C1 segment of cervical spinal cord (tissue), 14 donors: ENCODE measurements at places on chromosomes 12 and 14.

- DNase-seq = no peak
Measured at GRCh38 chr12:122921917-122922316, 26.0 kb upstream of the VPS37B start.

GRCh38 chr14:99234961-99235571 lies 36.9 kb downstream of the BCL11B start:
- DNase-seq = no peak

GRCh38 chr12:127893895-127894609 lies 372.9 kb upstream of the TMEM132C start:
- no peak for DNase-seq

GRCh38 chr14:49982082-49982481 lies 89.2 kb downstream of the ARF6 start:
- DNase-seq = no peak

- no peak for DNase-seq
Measured at GRCh38 chr14:100846309-100846859, 20.5 kb downstream of the MEG3 start.

GRCh38 chr14:68683326-68683725 lies 109.5 kb downstream of the ZFP36L1 start:
- DNase-seq = peak; percentile 16

GRCh38 chr12:110995016-110995415 lies 74.6 kb upstream of the MYL2 start:
- DNase-seq = no peak

- DNase-seq = no peak
Measured at GRCh38 chr12:50862316-50862715, 19.6 kb downstream of the TMPRSS12 start.

DNA sequence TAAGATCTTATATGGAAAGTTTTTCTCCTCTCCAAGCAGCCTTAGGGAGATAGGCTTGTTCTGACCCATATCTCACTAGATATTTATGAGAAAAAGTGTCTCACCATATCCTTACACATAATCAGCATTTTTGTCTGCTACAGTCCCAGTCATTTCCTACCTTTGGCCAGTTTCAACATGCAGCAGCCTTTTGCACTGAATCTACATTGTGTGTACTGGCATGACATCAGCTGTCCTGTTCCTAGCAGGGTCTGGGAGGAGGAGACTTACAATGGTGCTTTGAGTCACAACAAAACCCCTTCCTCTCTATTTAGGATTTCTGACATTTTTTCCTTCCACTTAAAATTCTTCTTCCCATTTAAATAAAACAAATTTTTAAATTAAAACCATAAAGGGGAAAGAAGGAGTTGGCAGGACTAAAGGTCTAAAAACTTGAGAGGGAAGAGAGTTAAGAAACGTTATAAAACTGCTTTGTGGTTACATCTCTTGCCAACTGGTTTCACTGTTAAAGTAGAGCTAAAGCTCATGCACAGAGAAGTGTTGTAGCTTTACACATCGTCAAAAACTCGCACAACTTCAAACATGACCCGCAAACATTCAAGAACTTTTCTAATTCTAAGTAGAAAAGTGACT lies 53.3 kb upstream of the CERS5 start:
- DNase-seq = no peak

GRCh38 chr14:92466059-92466458 lies 47.5 kb upstream of the RIN3 start:
- DNase-seq = no peak

GRCh38 chr14:90111895-90112534 lies 50.2 kb downstream of the KCNK13 start:
- no peak for DNase-seq

DNA sequence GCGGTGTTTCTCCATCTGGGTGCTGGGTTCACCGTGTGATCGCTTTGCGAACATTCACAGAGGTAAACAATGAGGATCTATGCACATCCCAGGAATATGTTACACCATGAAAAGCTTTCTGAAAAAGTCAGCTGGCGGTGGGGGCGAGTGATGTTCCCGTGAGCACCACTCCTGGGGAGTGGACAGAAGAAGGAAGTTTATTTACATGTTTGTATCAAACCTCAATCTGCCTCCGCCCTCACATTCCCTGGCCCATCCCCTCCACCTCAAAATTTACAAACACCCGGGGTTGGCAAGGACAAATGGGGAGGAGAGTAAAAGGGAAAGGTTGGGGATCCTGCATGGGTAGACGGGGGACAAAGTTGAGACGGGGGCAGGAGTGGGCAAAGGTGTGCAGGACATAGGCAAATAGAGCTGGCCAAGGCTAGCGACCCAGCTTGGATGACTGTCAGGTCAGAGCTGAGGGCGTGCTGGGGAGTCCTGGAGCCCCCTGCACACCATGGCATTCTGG lies 6.9 kb downstream of the TNFRSF1A start:
- peak; percentile 34 for DNase-seq

- no peak for DNase-seq
Measured at GRCh38 chr12:4954621-4955354, 45.1 kb downstream of the KCNA1 start.

GRCh38 chr12:67447180-67447579 lies 178.0 kb downstream of the CAND1 start:
- no peak for DNase-seq

DNA sequence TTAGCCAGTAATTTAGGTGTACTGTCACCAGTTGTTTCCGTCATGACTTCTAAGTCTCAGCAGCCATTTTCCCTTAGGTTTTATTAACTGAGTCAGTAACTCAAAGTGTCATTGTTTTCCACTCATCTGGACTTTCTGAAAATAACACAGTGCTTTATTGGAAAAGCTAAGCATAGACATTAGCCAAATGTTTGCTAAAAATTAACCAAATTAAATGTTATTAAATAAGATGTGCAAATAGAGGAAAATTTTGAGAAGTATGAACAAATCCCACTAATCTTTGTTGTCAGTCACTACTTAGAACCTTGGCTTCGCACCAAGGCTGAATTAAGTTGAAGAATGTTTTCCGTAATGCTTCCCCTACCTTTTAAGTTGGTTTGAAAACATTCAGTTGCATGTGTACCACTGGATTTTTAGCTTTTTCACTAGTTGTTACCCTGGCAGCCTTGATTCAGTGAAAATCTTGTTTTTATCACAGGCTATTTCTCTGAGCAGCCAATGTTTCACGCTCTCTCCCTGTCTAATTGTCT lies 43.0 kb downstream of the BORCS5 start:
- DNase-seq = no peak

DNA sequence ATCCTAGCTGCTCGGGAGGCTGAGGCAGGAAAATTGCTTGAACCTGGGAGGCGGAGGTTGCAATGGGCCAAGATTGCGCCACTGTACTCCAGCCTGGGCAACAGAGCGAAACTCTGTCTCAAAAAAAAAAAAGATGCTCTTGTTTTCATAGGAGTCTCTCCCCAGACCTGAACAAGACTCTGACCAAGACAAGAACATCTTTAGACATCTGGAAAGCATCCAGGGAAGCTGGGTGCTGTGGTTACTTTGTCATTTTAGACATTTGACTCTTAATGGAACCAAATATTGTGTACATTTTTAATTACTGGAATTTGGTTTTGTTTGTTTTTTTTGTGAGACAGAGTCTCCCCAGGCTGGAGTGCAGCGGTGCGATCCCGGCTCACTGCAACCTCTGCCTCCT lies 21.1 kb upstream of the ATF1 start:
- no peak for DNase-seq

GRCh38 chr12:80472911-80473500 lies 29.0 kb downstream of the PTPRQ start:
- no peak for DNase-seq

DNA sequence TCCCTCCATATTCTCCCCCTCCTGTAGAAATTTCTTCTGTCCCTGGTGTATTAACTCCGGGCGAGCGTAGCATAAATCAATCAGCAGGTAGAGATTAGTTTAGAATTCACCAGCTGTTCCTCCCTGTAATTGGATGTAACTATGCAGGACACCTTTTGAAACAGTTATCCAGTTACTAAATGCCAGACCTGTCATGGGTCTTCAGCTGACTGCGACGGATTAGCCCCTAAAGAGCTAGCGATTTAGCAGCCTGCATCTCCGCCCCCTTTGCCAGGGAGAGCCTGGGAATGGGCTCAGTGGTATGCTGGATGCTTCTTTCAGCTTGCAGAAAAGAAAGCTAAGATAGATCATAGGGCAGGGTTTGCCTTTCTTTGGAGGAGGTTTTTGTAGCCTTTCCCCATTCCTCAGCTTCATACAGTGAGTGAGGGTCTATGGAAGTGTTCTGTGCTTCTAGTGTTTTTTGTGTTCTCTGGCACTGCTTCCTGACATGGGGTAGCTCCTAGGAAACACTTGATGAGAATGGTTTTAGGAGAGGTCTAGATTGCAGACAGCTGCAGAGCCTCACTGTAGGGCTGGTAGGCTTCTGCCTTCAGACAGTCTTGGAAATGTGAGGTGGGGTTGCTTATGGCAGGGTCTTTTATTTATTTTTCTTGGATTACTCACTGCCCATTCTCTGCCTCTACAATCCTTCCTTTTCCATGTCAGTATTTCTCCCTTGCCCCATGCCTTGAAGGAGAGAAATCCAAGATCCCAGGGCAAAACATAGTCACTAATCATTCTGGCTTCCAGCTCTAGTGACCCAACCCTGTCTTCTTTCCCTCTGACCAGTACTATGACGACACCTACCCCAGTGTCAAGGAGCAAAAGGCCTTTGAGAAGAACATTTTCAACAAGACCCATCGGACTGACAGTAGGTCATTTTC lies 16.7 kb downstream of the COPZ1 start:
- no peak for DNase-seq

GRCh38 chr12:85182699-85183098 lies 97.3 kb upstream of the ALX1 start:
- DNase-seq = no peak

DNA sequence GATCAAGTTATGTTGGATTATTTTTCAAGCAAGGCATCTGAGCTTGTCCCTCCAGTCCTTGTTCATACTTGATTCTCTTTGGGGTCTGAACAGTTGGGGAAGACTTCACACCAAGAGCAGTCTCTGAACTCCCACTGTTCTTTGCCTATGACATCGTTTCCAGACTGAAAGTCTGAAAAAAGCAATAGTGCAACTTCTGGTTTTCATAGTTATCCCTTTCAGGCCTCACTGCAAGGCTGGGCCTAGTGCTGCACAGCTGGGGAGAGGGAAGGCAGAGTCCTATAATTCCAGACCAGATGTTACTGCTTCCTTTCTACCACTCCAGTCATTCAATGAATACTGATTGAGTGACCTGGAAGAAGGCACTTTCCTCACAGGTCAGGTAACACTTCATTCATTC lies 187.1 kb upstream of the CCND2 start:
- no peak for DNase-seq

GRCh38 chr14:23379366-23380196 lies 2.7 kb downstream of the CMTM5 start:
- peak; percentile 19 for DNase-seq

- DNase-seq = no peak
Measured at GRCh38 chr14:106174206-106174605, 647.8 kb downstream of the TMEM121 start.

DNA sequence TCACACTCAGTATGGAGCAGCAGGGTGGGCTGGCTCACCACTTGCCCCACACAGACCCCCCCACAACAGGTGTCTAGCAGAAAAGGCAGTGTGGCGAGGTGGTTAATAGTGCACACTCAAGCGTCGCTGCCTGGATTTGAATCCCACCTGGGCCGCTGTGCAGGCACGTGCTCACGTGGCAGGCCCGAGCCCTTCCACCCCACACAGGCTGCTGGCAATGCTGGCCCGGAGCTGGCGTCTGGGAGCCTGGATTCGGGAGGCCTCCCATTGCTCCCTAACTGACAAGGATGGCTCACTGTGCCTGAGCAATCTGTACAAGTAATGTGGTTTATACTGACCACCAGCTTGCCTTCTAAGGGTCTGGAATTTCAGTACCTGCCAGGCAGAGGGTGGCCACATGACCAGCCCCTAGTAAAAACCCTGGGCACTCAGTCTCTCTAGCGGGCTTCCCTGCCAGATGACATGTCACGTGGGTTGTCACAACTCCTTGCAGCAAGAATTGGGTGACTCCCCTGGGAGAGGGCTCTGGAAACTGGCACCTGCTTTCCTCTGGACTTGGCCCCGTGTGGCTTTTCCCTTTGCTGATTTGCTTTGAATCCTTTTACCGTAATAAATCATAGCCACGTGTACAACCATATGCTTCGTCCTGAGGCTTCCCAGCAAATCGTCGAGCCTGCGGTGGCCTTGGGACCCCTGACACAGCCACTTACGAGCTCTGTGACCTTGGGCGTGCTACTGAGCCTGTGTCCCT lies 72.8 kb downstream of the SCARB1 start:
- DNase-seq = no peak

- peak; percentile 95 for DNase-seq
Measured at GRCh38 chr14:26598081-26598671, 343 bp upstream of the NOVA1 start.

GRCh38 chr14:24913746-24914145 lies 136.2 kb downstream of the STXBP6 start:
- no peak for DNase-seq

DNA sequence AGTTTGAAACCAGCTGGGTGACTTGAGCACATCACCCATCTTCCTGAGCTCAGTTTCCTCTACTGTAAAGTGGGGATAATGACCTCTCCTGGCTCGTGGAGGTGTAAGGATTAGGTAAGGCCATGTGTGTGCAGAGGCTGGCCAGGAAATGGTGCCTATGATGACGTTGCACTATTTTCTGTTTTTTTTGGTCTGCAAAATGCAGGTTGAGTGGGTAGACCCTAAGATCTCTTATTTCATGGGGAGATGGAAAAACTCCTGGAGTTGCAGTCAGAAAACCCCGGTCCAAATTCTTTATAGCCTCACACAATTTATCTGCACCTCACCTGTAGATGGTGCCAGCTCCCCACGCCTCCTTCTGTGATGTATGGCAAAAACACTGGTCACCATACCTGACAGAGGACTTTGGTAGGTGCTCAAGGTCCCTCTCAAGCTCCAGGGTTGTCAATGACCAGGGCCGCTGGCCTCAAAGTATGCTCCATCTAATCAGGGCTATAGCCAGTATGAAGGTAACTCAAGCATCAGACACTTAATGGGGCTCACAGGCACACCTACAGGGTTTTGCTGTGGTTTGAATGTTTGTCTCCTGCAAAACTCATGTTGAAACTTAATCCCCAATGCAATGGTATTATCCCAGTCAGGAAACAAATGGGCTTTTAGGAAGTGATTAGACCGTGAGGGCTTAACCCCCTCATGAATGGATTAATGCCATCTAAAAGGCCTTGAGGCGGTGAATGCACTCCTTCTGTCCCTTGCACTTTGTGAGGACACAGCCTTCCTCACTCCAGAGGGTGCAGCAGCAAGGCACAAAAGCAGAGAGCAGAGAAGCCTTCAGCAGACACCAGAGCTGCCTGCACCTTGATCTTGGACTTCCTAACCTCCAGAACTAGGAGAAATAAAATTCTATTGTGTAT lies 17.6 kb downstream of the C14orf132 start:
- no peak for DNase-seq

DNA sequence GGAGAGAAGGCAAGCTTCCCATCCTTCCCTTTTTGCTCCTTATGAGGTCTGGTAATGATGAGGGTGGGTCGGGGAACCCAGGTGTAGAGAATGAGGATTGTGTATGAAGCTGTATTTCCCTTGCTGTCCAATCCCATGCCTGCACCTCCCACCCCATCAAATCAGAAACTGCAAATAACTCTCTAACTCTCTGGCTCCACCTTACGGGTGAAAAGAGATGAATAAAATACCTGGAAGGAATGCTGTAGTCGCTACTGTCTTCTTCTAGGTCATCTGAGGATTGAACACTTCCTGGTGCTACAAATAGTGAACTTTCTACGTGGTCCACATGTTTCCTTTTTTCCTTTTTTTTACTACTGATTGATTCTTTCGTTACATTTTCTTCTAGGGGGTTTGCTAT lies 38.9 kb upstream of the DICER1 start:
- DNase-seq = no peak
